Breast epithelium (tissue), 4 donors: ENCODE measurements at places on chromosomes 6 and 20.

- DNase-seq, result no peak
Measured at GRCh38 chr6:100554228-100554627, 89.5 kb upstream of the SIM1 start.

DNA sequence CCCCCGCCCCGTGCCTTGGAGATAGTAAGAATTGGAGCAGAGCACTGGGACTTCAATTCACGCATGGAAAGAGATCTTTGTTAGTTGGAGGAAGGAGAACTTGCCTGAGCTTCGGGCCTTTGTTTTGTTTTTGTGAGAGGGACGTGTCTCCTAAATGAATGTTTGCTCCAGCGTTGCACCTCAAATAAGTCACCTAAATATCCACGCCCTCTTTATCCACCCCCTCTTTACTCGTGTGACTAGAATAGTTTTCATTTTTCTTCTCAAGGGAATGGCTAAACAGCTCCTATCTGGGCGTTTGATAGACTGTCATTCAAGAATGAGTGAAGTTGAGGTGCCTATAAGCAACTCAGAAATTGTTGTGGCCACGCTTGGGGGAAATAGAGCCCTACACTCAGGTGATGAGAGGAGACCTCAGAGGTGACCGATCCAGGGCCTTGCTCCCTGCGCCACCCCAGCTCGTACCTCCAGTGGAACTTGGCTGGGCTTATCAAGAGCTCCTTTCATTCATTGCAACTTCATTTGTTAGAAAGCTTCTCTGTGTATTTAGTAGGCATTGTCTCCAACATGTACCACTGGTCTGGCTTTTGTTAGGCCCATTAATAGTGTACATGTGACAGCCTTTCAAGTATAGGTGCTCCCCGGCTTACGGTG is 861 bp downstream of the PCMTD2 start:
- no peak for DNase-seq

DNA sequence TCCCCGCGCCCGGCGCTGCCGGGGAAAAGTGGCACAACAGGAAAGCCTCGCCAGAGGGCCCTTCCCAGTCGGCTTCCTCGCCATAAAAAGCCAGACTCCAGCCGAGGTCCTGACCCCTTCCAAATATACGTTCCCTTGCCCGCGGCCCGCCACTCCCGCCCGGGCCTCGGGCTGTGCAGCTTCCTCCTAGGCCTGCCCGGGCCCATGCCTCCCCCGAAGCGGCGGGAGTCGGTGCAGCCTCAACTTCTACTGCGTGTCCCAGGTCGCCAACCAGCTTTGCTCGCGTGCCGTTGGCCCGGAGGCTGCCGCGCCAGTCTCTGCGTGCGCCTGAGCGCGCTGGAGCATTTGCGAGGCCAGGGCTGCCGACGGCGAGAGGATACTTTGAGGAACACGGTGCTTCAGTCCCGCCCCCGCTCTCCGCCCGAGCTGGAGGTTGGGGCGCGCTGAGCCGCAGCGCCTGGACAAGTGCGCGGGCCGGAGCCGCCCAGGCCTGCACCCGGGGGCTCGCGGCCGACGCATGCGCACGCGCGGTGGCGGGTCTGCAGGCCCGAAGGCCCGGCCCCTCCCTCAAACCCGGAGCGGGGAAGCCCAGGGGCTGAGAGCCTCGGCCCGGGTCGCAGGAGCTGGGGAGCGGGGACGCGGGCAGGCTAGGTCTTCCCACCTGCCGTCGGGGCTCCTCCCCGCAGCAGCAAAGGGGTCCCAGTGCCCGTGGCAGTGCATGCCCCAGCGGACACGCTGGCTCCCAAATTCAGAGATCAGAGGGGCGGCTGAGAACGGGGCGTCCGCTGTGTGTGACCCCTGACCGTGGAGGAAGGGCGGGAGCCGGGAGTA is 10.2 kb downstream of the FOXC1 start:
- DNase-seq, result no peak

DNA sequence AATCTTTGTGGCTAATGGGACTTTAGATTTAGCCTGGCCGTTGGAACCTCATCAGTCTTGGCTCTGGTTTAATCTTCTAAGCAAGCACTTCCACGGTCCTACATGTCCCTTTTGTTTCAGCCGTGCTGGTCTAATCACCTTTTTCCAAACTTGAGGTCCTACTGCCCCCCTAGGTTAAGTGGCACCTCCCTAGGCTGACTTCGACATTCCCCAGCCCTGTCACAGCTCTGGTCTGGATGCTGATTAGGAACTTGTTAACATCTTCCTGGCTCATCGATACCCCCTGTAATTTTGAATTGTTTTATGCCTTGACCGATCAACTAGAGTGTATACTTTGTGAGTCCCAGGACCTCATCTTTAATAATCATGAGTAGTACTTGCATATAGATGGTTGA is 56.6 kb downstream of the OTOR start:
- no peak for DNase-seq

GRCh38 chr6:92126088-92126487 is 1293.3 kb downstream of the EPHA7 start:
- DNase-seq, result no peak

DNA sequence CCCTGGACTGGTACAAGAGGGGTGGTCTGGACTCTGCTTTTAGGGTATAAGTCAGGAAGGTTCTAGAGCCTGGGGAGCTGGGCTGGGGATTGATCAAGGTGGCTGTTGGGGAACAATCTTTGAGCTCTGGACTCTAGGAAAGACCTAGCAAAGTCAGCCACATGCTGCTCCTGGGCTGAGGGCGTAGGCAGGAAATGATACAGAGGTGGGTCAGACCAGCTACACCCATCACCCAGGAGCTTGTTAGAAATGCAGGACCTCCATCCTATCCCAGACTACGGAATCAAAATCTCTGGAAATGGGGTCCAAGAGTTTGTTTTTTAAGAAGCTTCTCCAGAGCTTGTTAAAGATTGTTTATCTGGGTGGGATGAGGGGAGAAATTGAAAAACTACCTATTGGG is 9.4 kb downstream of the ADTRP start:
- DNase-seq, result no peak

DNA sequence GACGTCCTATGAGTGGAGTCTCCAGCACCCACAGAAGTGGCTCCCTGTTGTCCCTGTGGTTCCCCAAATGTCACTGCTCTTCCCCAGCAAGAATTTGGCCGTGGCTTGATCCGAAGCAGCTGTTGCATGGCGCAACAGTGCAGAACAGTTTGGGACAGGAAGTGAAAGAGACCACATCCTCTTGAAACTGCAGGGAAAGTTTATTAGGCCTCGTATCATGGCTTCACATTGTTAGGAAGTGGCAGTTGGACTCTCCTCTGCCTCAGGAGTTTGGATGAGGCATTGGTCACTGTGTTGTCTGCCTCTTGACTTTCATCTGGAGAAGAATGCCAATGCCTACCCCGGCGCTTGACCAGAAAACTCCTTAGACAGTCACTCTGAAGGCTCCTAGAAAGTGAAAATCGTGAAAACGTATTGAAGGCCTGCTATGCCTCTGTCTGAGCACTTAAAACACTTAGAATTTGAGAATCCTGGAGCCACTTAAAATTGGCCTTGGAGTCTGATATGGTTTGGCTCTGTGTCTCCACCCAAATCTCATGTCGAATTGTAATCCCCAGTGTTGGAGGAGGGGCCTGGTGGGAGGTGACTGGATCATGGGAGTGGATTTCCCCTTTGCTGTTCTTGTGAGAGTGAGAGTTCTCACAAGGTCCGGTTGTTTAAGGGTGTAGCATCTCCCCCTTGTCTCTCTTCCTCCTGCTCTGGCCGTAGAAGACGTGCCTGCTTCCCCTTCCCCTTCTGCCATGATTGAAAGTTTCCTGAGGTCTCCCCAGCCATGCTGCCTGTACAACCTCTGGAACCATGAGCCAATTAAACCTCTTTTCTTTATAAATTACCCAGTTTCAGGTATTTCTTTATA is 334.9 kb upstream of the JARID2 start:
- no peak for DNase-seq

DNA sequence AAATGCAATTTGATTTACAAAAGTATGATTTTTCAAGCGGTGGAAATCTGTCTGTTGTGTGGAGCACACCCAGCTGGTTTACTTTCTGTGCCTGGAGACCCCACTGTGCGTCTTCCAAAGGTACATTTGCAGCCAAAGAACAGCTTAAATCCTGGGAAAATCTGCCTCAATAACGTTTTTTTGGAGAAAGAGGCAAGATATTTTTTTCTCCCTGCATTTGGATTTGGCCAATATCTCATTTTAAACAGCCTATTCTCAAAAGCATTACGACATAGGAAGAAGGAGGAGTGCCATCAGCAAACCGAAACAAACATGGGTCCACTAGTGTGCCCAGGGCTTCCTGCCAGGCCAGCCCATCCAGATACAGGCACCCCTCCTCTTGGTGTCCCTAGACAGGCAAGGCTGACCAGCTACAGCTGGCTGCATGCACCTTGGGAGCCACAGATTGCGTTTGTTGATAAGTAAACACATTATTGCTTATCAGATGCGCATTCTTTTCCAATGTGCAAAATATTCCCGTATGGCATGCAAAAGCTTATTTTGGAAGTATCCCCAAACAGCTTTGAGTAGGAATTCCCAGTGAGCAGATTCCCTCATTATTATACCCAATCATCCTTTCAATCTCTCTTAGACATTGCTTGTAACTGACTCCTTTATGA is 184.5 kb upstream of the MARCKS start:
- DNase-seq, result no peak

- no peak for DNase-seq
Measured at GRCh38 chr6:97049253-97050011, 124.9 kb downstream of the KLHL32 start.

DNA sequence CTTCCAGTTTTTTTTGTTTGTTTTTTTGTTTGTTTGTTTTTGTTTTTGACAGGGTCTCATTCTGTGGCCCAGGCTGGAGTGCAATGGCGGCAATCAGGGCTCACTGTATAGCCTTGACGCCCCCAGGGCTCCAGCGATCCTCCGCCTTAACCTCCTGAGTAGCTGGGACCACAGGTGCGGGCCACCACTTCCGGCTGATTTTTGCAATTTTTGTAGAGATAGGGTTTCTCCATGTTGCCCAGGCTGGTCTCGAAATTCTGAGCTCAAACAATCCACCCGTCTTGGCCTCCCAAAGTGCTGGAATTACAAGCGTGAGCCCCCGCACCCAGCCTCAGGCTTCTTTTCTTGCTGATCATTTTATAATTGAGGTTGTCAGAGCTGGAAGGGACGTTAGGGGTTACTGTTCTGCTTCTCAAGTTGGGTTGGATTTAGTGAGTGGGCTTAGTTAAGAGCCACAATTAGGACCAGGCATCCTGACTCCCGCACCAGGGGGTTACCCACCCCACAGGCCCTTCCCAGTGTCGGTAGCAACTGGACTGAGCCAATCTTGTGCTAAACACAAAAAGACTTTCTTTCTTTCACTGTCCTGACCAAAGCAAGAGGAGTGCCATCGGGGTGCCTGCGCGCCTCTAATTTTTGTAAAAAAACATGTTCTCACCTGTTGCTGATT is 13.1 kb upstream of the ZSCAN9 start:
- DNase-seq, result no peak

GRCh38 chr6:45175272-45175671 is 152.9 kb upstream of the RUNX2 start:
- no peak for DNase-seq

- no peak for DNase-seq
Measured at GRCh38 chr6:99241905-99242534, 107.5 kb downstream of the FAXC start.

- no peak for DNase-seq
Measured at GRCh38 chr6:37172912-37173492, 3.0 kb downstream of the PIM1 start.

DNA sequence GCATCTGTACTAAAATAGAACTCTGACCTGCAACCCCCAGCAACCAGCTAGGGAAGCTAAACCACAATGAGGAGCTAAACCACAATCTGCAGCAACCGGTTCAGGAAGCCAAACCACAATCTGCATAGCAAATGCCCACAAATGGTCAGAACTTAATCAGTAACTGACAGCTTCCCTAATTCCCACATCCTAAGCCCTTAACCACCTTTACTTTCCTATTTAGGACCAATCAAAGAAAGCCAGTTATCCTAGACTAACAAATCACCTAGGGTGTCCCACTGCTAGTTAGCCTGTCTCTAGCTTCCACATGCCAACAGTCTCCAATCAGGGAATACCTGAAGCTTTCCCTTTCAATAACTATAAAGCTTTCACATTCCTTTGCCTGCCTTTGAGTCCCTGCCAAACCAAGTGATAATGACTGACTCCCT is 424.6 kb upstream of the PTCHD4 start:
- no peak for DNase-seq

- DNase-seq, result no peak
Measured at GRCh38 chr6:16157492-16157891, 28.6 kb downstream of the MYLIP start.

DNA sequence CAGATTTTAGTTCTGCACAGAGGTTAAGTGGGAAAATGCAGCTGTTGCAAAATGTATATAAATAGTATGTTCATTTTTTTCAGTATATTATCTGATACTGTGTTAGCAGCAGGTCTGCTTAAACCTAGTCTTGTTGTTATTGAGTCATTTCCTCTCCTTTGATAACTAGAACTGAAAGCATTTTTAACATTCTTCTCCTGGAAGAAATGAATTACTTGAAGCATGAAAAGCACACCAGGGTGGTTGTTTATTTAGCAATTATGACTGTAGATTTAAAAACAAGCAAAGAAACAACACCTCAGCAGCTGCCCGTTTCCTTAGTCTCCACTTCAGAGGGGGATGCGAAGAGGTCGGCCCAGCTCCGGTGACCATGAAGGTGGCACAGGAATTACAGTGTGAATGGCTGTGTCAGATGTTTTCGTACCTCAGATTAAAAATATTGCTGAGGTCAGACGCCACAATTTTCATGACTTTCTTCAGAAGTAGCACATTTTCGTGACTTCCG is 53.5 kb downstream of the GOPC start:
- DNase-seq, result no peak

GRCh38 chr6:36908747-36909146 is 23.0 kb downstream of the C6orf89 start:
- no peak for DNase-seq

DNA sequence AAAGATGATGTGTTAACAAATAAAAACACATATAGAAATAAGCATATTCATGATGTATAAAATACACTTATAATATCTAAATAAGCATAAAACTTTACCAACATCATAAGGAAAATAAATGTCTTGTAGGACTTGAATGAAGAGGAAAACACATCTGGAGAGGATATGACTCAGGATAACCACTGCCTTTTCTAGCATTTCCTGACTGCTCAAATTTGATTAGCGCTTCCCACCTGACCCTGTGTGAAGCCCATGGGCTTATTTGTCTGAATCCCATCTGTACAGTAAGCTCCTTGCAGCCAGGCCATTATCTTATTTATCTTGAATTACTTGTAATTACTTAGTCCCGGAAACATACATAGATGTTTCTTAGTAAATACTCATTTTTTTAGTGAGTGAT is 608.6 kb downstream of the COL12A1 start:
- DNase-seq, result no peak
